Foreskin fibroblast (primary cell): ENCODE measurements at places on chromosomes 1 and 21.

DNA sequence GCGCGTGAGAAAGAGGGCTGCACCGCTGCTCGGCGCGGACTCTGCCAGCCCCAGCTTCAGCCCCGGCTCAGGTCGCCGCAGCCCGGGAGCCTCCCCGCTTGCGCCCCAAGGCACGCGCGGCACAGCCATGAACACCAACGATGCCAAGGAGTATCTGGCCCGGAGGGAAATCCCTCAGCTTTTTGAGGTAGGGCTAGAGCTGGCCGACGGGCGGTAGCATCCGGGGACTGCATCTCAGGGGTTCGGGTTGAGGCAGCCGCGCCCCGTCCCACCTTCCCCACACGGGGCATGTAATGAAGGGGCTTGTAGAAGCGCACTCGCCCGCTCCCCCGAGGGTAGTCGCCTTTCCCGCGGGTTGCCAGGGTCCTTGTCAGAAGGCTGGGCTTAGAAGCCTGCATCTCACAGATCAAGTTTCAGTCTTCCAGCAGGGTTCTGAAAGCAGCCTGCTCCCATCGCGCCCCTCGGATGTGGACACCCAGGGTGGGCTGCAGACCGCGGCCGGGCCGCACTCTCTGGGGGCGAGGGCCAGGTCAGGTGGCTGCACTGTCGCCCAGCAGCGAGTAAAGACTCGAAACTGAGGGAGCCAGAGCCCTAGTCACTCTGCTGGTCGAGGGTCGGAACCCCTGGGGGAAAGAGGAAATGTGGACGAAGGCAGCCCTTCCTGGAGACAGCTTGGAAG lies 507 bp downstream of the AK5 start:
- DNase-seq: peak; percentile 31

DNA sequence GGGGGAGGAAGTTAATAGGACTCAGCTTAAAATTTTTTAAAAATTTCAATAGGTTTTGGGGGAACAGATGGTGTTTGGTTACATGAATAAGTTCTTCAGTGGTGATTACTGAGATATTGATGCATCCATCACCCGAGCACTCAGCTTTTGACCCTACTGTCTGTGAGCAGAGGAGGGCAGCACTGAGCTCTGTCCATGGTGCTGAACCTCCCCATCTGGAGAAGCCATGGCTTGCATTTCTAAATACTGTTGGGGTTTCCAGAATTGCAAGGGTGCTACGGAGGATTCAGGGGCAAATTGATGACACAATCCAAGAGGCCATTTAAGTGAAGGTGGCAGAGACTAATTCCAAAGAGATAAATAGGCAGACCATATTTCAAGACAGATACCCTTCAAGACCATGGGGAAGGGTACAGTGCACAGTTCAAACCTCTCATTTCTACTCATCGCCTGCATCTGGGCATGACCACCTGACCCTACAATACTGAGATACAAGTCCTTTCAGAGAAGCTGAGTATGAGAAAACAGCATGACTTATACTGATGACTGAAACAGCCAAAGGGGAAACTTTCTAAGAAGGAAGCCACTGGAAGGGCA lies 17.2 kb downstream of the SYT2 start:
- DNase-seq: peak; percentile 69

DNA sequence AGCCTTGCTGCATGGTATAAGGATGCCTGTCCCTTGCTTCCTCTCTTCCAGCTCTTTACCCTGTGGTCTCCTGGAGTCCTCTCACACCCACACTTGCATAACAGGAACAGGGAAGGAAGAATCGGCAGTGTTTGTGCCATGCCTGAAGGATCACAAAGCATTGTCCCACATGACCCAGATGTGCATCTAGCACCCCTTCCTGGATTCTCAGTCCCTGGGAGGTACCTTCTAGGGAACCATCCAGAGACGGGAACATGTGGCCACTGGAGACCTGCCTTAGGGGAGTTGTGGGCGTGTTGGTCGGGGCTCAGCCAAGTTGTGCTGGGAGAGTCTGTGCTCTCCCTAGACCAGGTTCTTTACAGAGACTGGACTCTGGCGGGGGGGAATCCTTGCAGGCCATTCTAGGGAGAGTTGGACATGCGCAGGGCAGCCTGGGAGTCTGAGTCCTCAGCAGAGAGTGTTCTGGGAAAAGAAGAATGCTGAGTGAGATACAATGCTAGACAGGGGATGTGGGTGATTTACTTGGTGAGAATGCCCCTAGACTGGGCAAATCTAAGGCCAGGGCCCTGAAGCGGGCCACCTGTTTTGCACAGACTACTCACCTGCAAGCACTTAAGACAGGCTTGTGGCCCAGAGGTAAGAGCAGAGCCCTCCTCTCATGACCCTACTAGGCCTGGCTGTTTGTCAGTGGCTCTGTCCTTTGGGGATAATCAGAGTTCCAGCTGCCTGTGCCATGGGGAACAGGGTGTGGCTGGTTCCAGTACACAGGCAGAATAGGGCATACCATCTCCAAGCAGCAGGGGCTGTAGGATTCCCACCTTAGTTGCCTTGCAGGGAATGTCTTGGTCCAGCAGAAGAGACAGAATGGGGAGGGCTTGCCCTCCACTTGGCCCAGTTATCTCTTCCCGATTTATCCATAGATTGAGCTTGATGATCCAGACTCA lies 89.8 kb downstream of the MAN1C1 start:
- no peak for DNase-seq

DNA sequence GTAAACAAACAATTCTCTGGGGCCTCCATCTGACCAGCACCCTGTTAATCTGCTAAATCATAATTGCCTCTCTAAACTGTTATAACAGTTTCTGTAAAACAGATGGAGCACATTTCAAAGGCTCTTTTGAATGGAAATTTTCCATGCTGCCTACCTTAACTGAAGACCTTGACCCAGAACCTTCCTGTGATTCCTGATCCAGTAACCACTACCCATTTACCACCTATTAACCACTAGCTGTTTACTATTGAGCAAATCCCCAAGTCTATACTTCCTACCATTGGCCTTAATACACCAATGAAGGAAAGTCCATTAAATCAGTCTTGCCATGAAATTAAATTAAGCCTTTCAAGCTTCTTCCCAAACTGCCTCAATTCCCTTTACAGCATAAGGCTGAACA lies 46.3 kb downstream of the RAB3GAP2 start:
- no peak for DNase-seq

DNA sequence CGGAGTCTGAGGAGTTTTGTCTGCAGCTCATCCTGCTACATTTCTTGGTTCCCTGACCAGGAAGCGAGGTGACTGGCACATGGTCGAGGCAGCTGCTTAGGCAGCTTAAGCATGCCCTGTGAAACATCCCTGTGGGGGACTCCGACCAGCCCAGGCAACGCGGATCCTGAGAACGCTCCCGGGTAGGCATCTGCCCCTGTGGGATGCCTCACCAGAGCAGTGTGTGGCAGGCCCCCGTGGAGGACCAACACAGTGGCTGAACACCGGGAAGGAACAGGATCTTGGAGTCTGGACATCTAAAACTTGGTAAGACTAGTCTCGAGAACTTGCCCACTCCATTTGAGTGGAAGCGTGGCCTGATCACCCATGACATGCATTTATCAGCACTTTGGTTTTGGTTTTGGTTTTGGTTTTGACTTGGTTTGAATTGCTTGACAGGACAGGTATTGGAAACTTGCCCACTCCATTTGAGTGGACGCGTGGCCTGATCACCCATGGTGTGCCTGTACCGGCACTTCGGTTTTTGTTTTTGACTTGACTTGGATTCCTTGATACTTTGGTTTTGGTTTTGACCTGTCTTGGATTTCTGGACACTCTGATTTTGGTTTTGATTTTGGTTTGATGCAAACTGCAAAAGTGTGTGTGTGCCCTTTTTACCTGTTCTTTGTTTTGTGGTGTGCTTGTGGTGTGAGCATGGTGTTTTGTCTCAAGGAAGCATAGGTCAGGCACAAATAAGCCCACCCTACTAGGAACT lies 12.2 kb upstream of the NEK2 start:
- no peak for DNase-seq

- DNase-seq: no peak
These were observed 13.4 kb upstream of the PKP1 start for GRCh38 chr1:201269900-201270410.
